Immature natural killer cell (primary cell): ENCODE measurements at places on chromosomes 3 and 15. TPM values are rescaled to one million over a fixed set of nuclear protein-coding genes. Genes with fewer than 3 reads are reported as not detected.

The TMC3 gene
- not detected for polyA plus RNA-seq

The CAV3 gene
- polyA plus RNA-seq = not detected

The NRG4 gene
- polyA plus RNA-seq = not detected

The ROPN1 gene
- not detected for polyA plus RNA-seq

The TP63 gene
- polyA plus RNA-seq = not detected

The SERINC4 gene
- 3.4 TPM for polyA plus RNA-seq

The ACSBG1 gene
- 0.07 TPM for polyA plus RNA-seq

The CHRFAM7A gene
- polyA plus RNA-seq = not detected
